ENCODE measurements at places on chromosomes 5 and 9.

DNA sequence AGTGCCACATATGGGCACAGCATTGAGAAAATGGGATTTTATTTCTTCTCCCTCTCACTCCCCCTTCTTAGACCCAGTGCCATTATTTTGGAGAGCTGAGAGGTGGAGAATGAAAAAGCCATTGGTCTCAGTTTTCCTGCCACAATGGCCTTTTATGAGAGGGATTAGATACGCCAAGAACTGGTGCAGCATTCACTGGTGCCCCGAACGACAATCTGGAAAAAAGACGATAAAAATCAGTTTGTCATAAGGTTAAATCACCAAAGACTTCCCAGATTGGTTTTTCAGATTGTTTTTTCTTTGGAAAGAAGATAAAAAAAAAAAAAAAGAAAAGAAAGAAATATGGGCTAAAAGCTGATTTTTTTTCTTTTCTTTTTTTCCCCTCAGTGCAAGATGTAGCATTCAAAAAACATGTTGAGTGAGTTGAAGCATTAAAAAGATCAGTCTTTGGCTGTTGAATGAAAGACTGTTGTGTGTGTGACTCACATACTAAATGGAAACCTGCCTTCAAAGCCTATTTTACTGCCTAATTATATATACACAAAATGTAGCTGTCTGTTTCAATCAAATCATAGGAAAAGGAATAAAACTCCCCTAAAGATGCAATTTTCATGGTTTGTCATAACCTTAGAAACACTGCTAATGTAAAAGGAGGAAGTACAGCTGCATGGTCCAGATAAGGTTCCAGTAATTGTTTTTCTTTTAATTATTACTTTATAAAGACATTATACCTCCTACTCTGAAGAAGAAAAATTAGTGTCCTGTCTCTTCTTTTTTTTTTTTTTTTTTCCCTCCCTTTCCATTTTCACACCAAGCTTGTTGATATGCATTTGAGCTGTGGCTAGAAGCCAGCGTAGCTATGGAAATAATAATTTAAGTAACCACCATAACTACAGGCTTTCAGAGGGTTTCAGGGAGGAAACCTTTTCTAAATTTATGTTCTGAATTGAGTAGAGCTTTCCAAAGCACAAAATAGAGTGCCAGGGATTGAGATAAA, 27.2 kb upstream of the ZNF608 start:
- peak; percentile 85 for DNase-seq

DNA sequence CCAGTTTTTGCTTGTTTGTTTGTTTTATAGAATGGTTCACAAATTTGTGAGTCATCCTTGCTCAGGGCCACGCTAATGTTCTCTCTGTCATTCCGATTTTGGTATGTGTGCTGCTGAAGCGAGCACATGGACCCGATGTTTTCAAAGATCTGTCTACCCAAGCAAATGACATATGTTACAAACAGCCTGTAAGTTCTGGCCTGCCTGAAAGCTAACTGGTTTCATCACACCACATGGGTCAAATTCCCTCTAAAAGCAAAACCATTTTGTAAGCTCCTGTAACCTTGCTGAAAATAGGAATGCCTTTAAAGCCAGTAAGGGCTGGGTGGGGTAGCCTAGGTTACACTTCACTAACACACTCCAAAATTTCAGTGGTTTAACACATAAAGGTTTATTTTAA, 25.4 kb downstream of the DMRT3 start:
- no peak for DNase-seq

- DNase-seq, result no peak
Measured at GRCh38 chr5:5473226-5473625, 50.7 kb downstream of the ICE1 start.

- no peak for DNase-seq
Measured at GRCh38 chr9:1514250-1514649, 464.1 kb downstream of the DMRT2 start.

- no peak for DNase-seq
Measured at GRCh38 chr5:5266297-5266696, 126.2 kb downstream of the ADAMTS16 start.

Data from endothelial cell of umbilical vein (primary cell).